Tongue (tissue), 3 donors: ENCODE measurements at places on chromosomes 7 and 10. TPM values are rescaled to one million over a fixed set of nuclear protein-coding genes. Genes with fewer than 3 reads are reported as not detected.

DNA sequence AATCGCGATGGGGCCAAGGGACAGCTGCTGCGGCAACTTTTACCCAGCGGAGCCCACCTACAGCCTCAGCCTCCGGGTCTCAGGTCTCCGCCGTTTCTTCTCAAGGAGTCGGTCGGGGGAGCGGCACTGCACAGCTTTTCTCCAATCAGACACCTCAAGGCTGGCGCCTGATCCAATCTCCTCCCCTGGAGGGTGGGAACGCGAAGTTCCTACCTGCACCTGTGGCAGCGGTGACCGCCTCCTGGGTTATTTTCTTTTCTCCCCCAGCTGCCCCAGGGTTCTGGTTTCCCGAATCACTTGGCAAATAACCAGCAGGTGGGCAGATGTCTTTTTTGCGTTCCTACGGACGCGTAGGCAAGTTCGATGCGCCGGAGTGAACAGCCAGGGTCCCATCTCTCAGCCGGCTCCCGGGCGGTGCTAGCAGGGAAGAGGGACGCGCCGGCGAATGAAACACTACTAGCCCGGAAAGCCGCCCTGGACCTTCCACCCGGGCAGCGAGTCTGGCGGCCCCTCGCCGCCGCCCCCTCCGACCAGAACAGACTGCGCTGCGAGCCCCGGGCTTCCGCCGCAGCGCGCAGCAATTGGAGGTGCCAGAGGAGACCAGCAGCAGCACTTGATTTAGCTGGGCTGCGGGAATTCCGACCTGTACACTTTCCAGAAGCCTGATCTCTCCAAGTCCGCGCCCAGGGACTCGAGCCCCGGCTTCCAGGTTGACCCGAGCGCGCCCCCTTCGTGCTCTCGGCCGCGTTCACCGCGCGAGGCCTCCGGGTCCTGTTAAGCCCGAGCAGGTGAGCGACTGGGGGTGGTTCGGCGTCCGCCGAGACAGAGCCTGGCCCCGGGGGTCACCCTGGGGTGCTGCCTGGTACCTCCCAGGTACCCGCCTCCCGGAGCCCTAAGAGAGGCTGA lies at the start of gene PRR15:
Gene PRR15, plus strand, starts transcription at position 246 of the 906 bp plus-strand sequence. CDS start 2,495 bp downstream, outside the sequence.
- DNase-seq = peak; percentile 26

DNA sequence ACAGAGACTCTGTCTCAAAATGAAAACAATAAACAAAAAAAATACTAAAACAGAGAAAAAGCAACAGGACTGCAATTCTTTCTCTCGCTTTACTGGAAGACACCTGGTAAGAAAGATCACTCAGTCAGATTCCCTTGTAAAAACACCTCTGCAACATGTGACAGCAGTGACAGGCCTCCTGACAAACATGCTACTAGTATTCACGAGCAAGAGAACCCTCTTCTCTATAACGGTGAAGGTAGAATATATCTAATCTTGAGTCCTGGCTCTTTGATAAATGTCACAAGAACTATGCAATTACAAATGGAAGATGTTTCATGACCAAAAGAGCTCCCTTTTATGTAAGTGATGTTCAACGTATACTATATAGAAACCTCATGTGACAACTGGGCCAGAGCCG lies 986.7 kb upstream of the LRRN3 start:
- DNase-seq = no peak

The SPRN gene
- 0.82 TPM for total RNA-seq

The CPN1 gene
- not detected for total RNA-seq
